ENCODE measurements at places on chromosomes 5 and 9.

DNA sequence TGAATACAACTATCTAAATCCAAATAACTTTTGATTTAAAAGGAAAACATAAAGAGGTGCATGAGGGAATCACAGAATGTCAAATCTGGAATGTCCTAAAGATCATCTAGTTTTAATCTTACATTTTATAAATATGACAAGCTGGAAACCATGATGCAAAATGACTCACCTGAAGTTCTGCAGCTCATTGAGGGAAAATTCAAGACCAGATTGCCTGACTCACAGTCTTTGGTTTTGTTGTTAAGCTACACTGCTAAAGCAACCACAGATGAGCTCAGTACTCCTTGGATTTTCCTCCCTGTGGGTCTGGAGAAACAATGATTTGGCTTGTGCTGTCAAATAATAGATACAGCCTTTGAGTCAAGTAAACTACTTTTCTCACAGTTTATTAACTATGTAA, 19.1 kb upstream of the EDIL3 start:
- peak; percentile 70 for DNase-seq

DNA sequence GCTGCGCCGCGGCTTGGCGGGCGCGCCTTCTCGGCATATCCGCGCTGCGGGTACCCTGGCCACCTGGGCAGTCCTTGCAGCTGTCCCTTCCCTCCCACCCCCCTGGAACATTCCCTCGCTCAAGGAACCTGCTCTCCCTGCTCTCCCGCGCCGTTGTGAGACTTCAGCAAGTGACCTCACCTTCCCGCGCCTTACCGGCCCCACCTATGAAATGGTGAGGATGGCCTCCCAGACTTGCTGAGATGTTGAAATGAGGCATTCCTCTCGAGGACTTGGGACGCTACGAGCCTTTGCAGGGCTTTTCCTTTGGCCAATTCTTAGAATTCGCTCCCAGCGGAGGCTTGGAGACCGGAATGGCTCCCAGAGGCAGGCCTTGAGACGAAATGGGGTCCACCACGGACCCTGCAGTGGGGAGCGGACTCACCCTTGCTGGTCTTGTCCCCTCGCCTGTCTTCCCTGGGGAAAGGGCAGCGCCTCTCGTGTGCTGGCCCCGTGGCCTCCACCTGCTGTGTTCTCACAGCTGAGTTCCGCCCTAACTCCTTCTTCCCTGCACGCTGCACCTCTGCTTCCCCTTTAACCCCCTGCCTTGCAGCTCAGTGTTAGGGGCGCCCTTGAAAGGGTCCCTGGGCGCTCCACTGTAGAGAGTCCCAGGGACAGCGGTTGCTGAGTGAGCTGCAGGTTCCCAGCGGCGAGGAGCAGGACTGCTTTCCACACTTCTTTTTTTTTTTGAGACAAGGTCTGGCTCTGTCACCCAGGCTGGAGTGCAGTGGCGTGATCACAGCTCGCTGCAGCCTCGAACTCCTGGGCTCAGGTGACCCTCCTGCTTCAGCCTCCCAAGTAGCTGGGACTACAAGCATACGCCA, 907 bp downstream of the HMCN2 start:
- DNase-seq: no peak

DNA sequence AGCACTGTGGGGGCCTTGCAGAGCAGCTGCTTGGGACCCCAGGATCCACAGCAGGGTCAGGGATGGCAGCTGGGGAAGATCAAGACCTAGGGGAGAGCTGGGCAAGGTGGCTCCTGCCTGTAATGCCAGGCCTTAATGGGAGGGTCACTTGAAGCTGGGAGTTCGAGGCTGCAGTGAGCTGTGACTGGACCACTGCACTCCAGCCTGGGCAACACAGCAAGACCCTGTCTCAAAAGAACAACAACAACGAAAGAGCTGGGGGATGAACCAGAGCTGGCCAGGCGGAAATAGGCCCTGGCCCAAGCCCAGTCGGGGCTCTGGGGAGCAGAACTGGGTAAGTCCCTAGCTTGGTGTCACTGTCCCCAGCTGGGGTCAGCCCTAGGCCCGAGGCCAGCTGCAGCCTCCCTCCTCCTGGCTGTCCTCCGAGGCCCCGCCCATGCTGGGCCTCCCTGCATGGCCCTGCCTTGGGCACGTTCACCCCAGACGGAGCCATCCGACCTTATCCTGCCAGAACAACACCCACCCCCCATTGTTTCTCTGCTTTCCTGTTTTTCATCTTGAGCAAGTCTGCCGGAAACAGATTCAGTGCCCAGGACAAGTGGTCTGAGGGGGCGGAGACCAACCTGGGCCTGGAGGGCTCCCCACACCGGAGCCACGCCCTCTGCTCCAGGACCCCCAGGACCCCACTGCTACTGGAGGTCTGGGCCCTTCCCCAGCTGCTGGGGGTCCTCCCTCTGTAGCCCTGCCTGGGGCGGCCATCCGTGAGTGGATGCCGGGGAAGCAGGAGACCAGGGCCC, 1.9 kb downstream of the DIPK1B start:
- DNase-seq: no peak

- DNase-seq: no peak
Measured at GRCh38 chr9:88303721-88304451, 84.4 kb upstream of the SPIN1 start.

DNA sequence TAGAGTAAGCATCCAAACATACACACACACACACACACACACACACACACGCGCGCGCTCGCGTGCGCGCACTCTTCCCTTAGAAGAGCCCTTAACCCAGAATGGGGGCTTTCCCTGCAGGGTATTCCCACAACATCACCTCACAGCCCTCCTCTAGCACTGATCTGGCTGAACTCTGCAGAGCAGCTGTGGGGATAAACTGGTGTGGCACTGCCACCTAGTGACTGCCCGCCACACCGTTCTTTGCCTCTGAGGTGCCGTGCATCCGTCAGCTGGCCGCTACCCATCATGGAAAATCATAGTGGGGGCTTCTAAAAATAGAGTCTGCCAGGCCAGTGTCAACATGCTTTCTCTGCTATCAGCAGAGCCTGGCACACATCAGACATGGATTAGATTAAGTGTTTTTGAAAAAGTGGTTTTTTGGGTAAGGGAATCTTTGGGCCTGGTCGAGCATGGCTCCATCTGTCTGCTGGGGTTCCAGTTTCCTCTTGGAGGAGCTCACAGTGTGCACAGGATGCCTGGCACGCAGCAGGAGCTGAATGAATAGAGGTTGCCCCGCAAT, 88.1 kb downstream of the KCNN2 start:
- peak; percentile 23 for DNase-seq

Data from AG04450 (cell line).